H54 (cell line): ENCODE measurements at places on chromosomes 13 and 19.
A peak's percentile ranks its signal among the peaks of the same experiment; 100 is the strongest.

DNA sequence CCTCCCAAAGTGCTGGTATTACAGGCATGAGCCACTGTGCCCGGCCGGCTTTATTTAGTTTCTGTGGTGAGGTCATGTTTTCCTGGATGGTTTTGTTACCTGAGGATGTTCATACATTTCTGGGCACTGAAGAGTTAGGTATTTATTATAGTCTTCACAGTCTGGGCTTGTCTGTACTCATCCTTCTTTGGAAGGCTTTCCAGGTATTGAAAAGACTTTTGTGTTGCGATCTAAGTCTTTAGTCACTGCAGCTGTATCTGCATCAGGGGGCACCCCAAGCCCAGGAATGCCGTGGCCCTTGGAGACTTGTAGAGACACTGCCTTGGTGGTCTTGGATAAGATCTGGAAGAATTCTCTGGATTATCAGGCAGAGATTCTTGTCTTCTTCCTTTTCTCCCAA, 12.8 kb downstream of the BLOC1S3 start:
- DNase-seq = no peak

- no peak for DNase-seq
Observed at GRCh38 chr13:38617936-38618335, 68.9 kb upstream of the FREM2 start.

- DNase-seq = no peak
Observed at GRCh38 chr13:112903606-112904195, 65.3 kb upstream of the MCF2L start.

DNA sequence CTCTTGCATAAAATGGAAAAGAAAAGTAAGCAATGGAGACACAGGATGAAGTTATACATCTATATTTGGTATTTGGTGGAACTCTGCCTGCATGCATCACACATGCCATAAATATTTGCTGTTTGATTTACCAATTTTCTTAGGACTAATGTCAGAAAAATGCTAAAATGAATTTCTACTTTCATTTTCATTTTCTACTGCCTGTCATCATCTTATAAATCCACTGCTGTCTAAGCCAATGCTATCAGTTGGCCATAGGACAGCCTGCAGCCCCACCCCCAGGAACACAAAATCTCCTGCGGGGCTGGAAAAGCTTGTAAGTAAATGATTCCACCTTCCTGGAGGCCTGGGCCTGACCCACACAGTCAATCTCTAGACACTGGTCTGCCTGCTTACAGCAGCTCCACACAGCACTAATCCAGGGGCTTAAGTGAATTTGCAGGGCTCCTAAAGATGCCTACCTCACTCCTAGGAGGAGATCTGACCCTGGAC, 122.0 kb downstream of the ENOX1 start:
- peak; percentile 1 for DNase-seq

- no peak for DNase-seq
Observed at GRCh38 chr19:33177417-33177979, 16.6 kb upstream of the LRP3 start.

GRCh38 chr13:44231786-44232516, 141.7 kb upstream of the SERP2 start:
- peak; percentile 45 for DNase-seq

GRCh38 chr13:39159846-39160370, 121.7 kb downstream of the NHLRC3 start:
- no peak for DNase-seq

DNA sequence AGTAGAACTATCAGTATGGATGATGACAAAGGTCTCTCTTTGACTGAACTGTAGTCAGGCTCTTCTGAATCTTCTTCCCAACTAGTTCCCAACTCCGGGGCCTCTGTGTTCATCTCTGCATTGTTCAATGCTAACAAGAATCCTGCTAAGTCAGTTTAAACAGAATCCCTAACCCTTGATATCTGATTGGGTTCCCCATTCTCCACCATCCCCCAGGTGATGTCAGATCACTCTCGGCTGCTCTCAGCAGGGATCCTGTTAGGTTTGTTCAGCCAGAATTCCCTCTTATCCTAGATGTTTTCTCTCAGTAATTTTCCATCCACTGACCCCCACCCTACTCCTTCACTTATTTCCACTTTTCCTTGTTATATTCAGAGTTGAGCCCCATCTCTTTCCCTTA, 223.6 kb downstream of the RGCC start:
- no peak for DNase-seq

- no peak for DNase-seq
Observed at GRCh38 chr19:49489601-49490167, 2.3 kb downstream of the RPL13A start.

- peak; percentile 35 for DNase-seq
Observed at GRCh38 chr13:94435604-94436226, 43.8 kb downstream of the DCT start.

DNA sequence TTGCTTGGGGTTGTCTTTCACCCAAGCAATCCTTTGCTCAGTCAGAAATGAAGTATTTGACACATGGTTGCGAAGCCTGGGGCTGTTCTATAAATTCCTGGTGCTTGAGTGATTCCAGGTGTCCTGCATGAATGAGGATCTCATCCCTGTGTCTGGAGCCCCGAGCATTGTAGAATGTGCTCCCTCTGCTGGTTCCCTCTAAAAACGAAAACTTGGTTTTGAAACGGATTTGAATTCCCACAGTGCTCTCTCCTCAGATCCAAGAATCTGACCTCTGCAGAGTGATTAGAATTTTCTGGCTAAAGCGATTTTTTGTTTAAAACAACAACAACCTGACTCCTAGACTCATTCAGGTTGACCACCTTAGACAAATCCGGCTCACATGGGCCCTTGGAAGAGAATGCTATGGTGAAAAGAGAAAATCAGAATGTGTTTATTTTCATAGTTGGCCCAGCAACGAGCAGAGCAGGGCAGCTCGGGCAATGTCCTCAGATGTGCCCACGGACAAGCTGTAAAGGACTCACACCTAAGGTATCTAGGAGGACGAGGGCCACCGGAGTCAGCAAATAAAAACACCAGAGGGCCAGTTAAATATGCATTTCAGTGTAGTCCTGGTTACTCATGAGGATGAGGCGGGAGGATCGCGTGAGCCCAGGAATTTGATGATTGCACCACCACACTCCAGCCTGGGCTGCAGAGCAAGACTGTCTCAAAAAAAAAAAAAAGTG, 8.7 kb upstream of the ATP12A start:
- DNase-seq = peak; percentile 50

GRCh38 chr13:83201506-83201905, 680.8 kb downstream of the SLITRK1 start:
- DNase-seq = no peak

DNA sequence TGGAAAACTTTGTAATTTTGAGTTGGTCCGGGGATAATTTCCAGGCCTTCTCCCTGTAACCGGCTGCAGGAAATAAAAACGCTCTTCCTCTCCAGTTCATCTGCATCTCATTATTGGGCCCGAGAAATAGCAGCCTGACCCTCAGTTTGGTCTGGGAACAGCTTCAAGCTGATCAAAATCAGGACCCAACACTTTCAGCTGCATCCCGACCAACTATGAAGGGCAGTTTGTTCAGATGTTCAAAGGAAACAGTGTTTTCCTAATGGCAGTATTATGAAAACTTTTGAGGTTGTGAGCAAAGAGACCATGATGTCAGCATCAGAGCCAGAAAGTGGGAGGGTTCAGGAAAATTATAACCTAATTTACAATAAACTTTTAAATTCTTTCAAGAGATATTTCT, 35.7 kb downstream of the STK24 start:
- no peak for DNase-seq

- DNase-seq = no peak
Observed at GRCh38 chr19:4641132-4641531, 1.8 kb downstream of the TNFAIP8L1 start.

DNA sequence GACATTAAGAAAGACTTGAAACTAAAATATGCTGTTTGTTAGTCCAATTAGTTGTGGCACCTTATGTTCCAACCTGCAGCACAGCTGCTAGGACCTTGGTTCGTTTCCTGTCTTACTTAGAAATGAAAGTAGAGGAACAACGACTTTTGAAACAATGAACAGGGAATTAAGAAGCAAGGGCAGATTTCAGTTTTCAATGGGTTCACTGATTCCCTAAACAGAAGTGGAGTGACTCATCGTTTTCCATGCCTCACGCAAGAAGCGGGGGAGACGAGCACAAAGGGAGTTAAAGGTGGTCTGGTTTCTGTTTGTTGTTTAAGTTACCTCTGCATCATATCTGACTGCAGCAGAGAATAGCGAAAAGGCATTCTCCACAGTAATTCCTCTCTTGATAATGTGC, 44.8 kb downstream of the PHF11 start:
- DNase-seq = no peak

DNA sequence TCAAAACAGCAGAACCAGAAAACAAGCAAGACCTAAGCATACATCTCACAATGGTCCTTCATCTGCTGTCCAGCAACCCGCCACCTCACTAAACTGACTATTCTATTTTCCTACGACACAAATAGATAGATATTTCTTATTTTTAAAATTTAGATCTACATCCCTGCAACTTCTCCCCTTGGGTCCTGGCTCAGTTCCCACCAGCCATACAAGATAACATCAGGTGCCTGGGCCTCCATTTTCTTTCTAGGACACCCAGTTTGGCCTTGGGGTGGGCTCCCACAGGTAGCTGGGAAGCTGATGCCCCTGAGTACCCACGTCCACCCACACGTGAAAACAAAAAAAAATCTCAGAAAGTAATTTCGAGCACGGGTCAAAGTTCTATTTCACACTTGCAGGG, 47.6 kb downstream of the TGDS start:
- no peak for DNase-seq

DNA sequence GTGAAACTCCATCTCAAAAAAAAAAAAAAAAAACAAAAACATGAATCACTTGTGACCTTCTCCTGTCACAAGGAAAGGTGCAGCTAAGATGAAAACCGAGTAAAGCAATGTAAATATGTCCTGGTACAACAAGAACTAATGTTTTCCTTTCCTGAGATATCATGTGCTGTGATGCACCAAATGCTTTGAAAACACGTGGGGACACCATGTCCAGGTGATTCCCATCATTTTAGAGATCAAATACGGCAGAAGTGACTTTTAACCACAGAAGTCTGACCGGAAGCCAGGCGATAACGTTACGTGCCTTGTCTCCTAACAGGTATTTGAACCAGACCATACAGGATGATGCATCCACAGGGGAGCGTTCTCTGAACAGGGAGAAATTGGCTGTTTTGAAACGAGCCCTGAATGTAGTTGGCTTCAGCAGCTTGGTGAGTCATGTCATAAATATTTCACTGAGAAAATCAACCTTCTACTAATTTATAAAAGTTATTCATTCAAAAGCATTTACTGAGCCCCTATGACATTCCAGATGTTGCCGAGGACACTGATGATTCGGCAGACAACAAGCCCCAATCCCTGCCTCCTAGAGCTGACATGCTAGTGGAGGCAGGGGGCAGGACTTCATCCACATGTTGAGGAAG, 328.1 kb downstream of the MYO16 start:
- DNase-seq = peak; percentile 61

- DNase-seq = no peak
Observed at GRCh38 chr19:52522551-52522950, 4.9 kb upstream of the ZNF808 start.

GRCh38 chr13:104372095-104372655, 1306.0 kb upstream of the SLC10A2 start:
- no peak for DNase-seq

DNA sequence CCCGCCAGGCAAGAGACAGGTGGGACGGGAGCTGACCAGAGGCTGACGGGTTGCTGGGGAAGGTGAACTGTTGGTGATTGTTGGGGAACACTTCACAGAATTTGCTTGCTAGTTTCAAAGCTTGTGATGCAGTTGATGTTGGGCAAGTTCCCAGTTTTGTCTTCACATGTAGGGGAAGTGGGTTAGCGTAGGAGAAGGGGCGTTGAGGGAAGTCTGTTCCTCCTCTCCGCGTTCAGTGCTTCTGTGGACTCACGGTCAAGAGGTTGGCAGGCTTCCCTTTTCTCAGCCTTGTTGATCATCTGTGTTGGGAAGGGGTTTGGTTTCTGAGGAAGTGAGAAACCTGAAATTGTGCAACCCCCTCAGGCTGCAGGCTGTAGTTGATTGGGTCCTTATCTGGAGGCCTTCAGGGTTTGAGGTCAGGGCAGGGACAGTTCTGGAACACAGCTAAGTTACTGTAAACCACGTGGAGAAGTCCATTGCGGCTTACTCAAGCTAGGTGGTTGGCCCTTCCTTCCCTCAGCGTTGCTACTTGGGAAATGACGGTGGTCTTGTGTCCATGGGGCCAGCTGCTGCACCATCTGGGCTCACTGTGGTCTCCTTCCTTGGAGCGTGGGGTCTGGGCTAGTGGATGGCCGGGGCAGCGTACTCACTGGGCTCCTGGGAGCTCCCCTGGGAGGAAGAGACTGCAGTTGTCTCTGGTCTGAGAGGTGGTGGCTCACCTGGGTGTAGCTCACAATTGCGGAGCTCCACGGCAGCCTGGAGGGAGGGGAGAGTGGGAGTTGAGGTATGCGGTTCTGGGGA, 7.5 kb downstream of the RPS9 start:
- no peak for DNase-seq

DNA sequence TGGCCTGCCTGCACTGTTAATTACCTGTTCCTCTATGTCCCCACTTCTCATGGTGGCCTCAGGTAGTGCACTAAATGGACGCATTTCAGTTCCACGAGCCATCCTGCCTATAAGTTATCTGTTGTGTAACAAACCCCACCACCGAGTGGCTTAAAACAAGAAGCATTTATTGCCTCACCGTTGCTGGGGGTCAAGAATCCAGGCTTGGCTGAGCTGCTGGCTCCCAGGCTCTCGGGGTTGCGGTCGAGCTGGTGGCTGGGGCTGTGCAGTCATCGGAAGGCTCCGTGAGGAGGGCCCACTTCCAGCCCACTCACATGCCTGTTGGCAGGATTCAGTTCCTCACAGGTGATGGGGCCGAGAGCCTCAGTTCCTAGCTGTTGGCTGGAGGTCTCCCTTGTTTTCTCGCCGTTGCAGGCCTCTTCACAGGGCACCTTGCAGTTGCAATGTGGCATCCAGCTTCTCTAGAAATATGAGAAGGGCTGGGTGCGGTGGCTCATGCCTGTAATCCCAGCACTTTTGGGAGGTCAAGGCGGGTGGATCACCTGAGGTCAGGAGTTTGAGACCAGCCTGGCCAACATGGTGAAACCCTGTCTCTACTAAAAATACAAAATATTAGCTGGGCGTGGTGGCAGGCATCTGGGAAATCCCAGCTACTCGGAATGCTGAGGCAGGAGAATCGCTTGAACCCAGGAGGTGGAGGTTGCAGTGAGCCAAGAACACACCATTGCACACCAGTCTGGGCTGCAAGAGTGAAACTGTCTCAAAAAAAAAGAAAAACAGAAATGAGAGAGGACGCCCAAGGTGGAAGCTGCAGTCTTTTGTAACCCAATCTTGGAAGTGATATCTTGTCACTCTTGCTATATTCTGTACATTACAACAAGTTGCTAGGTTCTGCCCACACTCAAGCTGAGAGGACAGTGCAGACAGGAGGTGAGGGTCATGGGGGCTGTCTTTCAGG, 6.5 kb upstream of the PTOV1 start:
- no peak for DNase-seq

GRCh38 chr13:32391101-32391619, 36.8 kb downstream of the N4BP2L1 start:
- DNase-seq = no peak

DNA sequence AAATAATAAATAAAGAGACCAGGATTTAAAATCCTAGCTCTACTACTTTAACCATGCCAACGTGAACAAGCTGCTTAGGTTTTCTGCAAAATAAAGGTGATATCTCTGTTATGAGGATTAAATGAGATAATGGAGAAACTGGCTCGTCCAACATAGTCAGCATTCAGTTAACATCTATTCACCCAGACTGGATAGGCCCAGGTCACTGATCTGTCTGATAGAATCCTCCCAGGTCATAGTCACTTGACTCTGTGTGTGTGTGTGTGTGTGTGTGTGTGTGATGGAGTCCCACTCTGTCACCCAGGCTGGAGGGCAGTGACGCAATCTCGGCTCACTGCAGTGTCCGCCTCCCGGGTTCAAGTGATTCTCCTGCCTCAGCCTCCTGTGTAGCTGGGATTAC, 12.9 kb upstream of the RAB8A start:
- no peak for DNase-seq
